RWPE1 (cell line): ENCODE measurements at places on chromosomes 6 and 20.

- DNase-seq, result no peak
Observed at GRCh38 chr6:147003186-147003585, 201.0 kb upstream of the STXBP5 start.

GRCh38 chr6:12951415-12951814, 234.8 kb downstream of the PHACTR1 start:
- no peak for DNase-seq

DNA sequence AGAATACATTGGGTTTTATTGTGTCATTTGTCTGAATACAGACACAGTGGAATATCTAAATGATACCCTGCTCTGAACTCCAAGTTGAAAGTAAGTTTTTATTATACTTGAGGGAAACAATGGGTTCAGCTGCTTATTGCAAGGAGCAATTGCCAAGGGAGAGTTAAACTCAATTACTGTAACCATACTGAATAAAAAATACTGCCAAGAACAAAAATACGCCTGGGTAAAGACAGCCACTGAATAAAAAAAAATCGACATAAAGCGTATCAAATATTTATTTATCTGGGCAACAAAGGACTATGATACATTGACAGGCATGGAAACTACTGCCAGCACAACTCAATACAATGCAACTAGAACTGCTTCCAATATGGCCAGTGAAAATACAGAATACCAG, 18.1 kb downstream of the TFAP2A start:
- DNase-seq, result no peak

DNA sequence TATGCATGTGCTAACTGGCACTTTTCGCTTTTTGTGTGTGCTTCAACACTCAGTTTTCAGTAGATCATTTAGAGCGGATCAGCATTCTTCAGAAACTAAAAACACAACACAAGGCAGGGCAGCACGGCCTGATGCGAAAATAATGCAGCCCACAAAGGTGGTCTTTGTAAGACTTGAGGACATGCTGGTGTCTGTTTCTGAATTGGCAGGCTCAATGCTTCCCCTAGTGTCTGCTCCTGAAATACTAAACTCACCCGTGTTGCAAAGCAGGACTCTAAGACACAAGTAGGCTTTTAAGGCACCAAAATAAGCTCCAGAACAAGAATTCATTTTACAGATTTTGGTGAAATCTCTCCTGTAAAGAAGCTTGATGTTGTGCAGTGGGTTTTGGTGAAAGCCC, 676.5 kb downstream of the TENT5A start:
- DNase-seq, result no peak

DNA sequence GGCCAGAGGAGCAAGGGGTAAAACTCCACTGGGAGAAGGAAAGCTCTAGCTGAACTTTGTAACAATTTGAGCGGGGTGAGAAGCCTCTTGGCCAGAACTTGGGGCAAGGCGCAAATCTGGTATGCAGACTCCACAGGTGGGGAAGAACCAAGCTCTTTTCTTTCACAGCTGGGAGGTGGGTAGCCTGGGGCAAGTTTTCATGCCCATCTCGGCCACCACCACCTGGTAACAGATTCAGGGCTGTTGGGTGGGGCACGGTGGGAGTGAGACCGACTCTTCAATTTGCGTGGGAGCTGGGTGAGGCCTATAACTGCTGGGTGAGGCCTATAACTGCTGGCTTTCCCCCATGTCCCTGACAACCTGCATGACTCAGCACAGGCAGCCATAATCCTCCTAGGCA, 37.5 kb downstream of the SDHAF4 start:
- DNase-seq, result no peak

GRCh38 chr6:28588666-28589065, 63.0 kb downstream of the GPX5 start:
- DNase-seq, result no peak

GRCh38 chr6:3902871-3903648, 53.9 kb downstream of the FAM50B start:
- no peak for DNase-seq
